ENCODE measurements at places on chromosomes 13 and 19.
A peak's percentile ranks its signal among the peaks of the same experiment; 100 is the strongest.

DNA sequence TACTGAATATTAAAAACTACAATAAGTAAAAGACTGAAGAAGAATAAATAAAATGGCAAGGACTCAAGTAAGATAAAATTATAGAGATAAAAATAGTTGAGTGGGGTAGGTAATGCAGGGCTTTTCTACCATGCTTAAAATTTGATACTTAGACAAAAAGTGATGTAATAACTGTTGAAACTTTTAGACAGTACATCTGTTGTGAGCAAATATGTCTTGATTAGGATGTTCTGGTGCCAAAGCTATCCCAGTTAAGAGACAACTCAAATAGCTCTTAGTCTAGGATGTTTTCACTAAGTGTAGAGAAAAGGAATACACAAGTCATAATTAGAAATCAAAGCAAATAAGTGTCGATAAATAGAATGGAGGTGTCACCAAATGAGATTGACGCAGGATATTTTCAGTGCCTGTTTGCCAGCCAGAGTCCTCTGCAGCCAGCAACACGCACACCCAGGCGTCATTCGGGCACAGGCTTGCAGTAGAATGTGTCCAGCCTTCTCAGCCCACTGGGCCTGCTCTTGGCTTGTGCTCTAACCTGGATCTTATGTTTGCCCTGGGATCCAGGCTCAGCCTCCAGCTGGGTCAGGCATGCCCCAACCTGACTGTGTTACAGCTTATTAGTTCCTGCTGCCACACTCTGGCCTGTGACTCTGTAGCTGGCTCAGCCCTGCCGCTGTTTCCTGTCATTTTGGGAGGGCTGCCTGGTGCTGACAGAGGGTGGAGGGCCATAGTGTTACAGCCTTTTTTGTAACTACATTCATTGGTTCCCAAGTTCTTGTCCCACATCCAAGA, 766.2 kb downstream of the PCDH17 start:
- DNase-seq: no peak

GRCh38 chr19:43812259-43812658, 10.0 kb upstream of the LYPD5 start:
- no peak for DNase-seq

DNA sequence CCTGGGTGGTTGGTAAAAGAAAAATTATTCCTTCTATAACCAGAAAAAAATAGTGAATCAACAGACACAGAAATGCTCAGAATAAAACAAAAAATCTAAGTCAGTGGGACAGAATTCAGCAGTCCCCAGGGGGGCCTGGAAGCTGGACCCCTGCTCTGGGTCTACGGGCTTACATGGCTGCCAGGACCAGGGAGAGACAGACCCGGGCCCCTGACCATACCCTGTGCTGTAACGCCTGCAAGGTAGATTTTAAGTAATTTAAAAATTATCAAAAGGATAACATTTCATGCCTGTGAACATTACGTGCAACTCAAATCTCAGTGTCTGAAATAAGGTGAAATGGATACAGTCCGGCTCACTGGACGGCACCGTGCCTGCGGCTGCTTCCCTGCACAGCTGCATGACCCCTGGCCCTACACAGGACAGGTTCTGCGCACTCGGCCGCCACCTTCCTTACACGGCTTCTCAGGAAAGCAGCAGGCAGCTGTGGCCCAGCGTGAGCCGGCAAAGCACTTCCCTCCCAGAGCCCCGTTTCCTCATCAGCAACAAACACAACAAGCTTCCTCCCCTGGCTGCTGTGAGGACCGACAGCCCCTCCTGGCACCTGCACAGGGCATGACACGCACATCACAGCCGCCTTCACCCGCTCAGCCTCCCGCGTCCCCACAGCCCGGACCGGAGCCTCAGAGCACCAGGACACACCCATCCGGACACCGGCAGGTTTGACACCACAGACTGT, 22.2 kb downstream of the RASA3 start:
- DNase-seq: peak; percentile 81

DNA sequence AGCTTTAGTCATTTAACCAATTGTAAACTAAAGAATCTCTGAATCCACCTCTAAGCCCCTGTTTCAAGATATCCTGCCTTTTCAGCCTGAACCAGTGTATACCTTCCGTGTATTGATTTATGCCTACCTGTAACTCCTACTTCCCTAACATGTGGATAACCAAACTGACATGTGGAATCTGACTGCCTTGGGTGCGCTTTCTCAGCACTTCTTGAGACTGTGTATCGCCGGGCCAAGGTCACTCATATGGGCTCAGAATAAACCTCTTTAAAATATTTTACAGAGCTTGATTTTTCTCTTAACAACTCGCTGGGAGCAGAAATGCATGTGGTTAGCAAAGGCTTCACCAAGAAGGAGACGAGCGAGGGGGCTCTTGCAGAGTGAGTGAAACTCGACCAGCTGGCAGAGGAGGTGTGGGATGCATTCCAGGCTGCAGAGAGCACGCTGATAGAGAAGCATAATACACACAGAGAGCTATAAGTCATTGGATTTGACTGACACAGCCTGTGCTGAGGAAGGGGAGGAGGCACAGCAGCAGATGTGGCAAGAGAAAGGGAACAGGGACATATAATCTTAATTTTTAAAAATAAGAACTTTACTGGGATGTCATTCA, 268.2 kb upstream of the MAB21L1 start:
- no peak for DNase-seq

- DNase-seq: no peak
These were observed 70.9 kb upstream of the ARHGEF7 start for GRCh38 chr13:111044087-111044830.

DNA sequence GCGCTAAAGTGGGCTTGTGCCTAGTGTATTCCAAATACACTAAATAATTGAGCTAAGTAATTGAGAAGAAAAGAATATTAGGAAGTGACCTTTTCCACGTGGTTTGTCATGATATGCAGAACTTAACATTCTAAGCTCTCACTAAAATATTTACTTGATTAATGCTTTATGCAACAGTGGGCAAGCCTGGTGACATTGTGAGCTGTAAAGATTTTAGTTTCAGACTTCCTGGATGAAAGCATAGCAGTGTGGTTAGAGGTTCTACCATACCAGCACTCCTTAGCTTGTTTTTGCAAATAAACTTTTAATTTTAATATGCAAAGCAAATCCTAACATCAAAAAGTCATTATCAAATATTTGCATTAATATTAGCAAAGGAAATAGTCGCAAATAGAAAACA, 1065.1 kb upstream of the SPRY2 start:
- DNase-seq: no peak

GRCh38 chr13:107301724-107302374, 733.9 kb upstream of the ARGLU1 start:
- DNase-seq: no peak

DNA sequence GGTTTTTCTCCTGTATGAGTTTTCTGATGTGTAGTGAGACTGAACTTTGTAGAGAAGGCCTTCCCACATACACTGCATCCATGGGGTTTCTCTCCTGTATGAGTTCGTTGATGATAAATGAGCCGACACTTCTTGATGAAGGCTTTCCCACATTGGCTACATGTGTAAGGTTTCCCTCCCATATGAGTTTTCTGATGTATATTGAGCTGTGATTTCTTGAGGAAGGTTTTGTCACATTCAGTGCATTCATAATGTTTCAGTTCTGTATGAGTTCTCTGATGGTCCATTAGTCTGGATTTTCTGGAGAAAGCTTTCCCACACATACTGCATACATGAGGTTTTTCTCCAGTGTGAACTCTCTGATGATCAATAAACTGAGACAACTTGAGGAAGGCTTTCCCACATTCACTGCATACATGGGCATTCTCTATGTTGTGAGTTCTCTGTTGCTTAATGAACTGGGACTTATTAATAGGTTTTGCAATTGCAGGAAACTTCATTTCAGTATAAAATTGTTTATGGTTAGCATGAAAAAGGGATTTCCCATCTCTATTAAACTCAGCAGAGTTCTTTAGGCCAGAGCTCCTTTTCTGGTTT, 7.5 kb upstream of the ZNF350 start:
- no peak for DNase-seq

DNA sequence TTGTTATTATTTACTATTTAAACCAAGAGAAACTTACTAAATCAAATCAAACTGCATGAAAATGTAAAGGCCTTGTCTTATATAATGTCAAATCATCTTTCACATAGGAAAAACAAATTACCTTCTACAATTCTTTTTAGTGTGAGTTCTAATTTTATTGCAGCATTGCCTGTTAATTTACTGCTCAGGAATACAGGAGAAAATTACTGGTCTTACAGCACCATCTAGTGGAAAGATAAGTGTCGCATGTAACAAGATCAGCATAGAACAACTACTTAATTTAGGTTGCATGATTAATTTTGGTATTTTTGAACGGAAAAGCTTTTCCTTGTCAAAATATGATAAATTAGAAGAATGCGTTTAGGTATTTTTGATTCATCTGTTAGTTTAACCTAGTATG, 502.7 kb downstream of the UQCRFS1 start:
- no peak for DNase-seq

DNA sequence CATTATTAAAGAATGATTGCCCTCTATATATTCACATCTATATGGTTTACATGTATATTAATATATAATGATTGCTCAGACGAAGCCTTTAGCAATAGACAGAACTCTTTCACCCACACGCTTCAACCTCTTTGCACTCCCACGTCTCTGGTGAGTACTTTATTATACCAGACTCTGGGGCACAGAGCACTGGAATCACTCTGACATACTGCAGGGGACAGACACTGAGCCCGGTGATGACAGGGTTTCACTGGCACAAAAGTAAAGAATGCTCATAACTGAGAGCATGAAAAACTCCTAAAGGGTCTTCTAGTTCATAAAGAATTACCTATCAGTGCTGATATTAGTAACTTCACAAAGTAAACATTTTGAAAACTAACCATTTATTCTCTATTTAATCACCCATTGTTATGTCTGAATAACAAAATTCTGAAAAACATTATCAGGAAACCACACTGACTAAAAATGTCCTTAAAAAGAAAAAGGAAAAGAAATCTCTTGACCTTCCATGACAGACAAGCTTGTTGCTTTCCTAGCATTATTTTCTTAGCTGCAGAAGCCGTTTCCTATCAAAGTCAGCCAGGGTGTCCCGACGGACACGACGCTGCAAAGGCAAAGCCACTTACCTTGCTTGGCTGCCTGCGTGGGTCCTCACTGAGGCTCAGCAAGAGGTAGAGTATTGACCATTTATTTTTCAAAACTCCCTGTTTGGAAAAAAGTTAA, 29.1 kb downstream of the TUBGCP3 start:
- DNase-seq: no peak

DNA sequence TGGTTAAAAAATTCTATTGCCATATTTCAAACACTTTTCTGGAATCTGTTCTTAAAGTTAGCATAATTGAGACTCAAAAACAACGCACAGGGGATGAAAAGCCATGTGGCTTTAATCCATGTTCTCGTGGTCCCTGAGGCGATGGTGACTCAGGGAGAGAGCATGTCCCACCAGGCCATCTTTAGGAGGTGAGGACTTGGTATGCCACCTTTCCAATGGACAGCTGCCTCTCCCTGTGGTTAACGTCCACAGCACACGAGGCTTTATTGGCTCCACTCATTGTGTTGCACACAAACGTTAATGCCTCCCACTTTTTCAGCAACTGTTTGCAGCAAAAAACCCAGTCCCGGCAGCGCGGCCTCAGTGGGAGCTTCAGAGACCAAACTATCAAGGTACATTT, 51.4 kb downstream of the EFNB2 start:
- no peak for DNase-seq

GRCh38 chr13:49877629-49878218, 58.4 kb downstream of the SPRYD7 start:
- DNase-seq: no peak

GRCh38 chr19:40365613-40366401, 17.3 kb downstream of the PLD3 start:
- DNase-seq: peak; percentile 76

GRCh38 chr13:101049166-101049850, 367.0 kb downstream of the NALCN start:
- no peak for DNase-seq

DNA sequence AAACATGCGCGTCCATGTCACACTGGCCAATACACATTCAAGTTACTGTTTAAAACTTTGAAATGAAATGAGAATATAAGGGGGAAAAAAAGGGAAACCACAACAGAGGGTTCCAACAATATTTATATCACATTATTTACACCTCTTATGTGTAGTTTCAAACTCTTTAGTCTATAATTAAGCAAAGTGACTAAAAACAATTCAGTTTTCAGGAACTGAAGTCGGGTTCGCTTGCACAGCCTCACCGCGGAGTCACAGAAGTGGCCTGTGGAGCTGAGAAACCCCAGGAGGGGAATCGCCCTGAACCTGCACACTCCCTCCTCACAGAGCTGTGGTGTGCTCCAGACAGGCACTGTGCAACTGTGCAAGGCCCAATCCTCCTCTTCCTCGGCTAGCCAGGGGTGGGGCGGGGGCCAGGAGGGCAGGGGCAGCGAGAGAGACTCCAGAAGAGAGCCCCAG, 75.9 kb downstream of the STK24 start:
- no peak for DNase-seq

DNA sequence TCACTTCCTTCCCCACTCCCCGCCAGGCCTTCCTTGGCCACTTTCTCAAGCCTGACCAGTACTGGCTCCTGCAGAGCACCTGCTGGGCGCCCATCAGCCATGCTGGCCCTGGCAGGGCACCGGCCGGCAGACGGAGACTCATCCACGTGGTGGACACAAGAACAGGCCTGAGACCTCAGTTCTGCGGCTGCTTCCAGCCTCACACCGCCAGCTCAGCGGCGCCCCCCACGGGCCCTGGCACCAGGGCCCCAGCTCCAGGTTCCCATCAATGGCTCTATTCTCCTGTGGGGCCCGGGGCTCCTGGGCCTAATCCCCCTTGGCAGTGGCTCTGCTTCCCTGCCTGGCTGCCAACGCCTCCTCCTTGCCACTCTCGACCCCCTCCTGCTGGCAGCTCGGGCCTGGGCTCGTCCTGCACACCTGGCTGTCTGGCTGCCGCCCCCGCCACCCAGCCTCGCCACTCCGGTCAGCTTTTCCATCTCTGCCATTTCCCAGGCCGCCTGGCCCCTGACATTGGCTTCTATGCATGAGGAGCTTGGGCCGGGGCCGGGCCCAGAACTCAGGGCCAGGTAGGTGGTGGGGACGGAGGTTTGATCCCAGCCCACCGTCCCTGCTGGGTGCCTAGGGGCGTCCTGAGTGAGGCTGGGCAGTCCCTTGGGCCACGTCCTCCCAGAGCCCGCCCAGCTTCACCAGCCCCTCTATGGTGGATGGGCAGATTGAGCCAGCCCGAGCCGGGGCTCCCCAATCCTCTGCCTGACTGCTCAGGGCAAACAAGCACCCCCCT, 6.2 kb downstream of the NDUFA11 start:
- DNase-seq: no peak

GRCh38 chr19:50780753-50781435, 9.3 kb upstream of the ACP4 start:
- no peak for DNase-seq

DNA sequence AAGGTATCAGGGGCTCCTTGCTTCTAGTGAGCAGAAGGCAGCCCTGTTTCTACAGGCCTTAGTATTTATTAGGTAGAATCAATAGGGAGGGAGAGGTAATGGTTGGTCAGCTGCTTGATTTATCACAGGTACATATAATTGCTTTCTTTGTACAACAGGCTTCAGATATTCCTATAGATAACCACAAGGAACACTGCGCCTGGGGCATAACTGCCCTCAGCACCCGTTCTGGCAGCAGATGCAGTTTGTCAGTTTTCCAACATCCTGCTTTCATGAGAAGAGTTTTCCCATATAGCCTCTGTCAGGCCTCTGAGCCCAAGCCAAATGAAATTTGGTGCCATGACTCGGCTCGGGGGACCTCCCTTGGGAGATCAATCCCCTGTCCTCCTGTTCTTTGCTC, 12.4 kb upstream of the ZNF486 start:
- no peak for DNase-seq

GRCh38 chr19:1311543-1312091, 25.9 kb downstream of the EFNA2 start:
- DNase-seq: no peak

GRCh38 chr19:15680478-15681322, 7.8 kb downstream of the CYP4F12 start:
- no peak for DNase-seq
